ENCODE measurements at places on chromosomes 6 and 20. TPM values are rescaled to one million over a fixed set of nuclear protein-coding genes. Genes with fewer than 3 reads are reported as not detected.

DNA sequence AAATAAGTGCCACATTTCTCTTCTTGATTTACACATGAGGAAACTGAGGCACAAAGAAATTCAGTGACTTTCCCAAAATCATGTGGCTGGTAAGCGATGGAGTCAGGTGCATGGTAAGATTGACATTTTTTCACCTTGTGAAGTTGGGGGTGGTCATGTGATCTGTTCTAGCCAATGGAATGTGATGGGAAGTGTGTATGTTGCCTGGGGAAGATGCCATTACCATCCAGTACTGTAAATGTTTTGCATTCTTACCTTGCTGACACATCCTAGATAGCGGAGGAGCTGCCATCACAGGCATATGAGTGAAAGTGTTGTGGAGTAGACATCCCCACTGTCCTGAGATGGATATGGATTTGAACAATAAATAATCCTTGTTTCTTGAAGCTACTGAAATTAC is 499.6 kb upstream of the SULF2 start:
- H3K27me3 ChIP-seq = no peaks in the 10 kb centered on the region
- H3K4me3 ChIP-seq = no peak overlapping the region
- H3K4me1 ChIP-seq = peaks cover 6% of the 10 kb centered on the region
- H3K36me3 ChIP-seq = no peaks in the 10 kb centered on the region

DNA sequence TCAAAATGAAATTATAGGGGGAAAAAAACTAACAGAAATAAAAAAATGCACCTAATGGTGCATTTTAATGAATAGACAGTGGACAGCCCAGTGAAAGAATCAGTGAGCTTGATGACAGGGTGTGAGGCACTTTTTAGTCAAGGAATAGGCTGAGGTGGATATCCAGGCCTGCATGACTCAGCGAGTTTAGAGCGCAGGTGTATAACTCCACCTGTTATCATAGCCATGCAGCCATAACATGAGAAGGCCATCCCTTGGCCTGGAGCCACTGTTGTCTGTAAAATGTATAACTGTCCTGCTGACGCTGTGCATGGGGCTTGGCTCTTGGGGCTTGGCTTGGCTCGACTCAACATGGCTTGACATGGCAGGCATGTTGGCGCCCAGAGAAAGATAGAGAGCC is 331.5 kb upstream of the NOX3 start:
- no peak overlapping the region for H3K4me3 ChIP-seq
- H3K36me3 ChIP-seq = no peaks in the 10 kb centered on the region
- peaks cover 2% of the 10 kb centered on the region for H3K4me1 ChIP-seq
- H3K27me3 ChIP-seq = no peaks in the 10 kb centered on the region
- no peak overlapping the region for H3K27ac ChIP-seq

The RHAG gene
- 0.31 TPM for total RNA-seq

- peak; percentile 51 for DNase-seq
- peaks cover 31% of the 10 kb centered on the region for H3K4me1 ChIP-seq
- H3K27ac ChIP-seq = no peak overlapping the region
- no peak overlapping the region for H3K4me3 ChIP-seq
- no peaks in the 10 kb centered on the region for H3K36me3 ChIP-seq
Measured at GRCh38 chr6:26269531-26270485, 95.2 kb upstream of the BTN3A2 start.

The HLA-DQA1 gene
- total RNA-seq = 6.0 TPM

The RIPOR2 gene
- 18.5 TPM for total RNA-seq

DNA sequence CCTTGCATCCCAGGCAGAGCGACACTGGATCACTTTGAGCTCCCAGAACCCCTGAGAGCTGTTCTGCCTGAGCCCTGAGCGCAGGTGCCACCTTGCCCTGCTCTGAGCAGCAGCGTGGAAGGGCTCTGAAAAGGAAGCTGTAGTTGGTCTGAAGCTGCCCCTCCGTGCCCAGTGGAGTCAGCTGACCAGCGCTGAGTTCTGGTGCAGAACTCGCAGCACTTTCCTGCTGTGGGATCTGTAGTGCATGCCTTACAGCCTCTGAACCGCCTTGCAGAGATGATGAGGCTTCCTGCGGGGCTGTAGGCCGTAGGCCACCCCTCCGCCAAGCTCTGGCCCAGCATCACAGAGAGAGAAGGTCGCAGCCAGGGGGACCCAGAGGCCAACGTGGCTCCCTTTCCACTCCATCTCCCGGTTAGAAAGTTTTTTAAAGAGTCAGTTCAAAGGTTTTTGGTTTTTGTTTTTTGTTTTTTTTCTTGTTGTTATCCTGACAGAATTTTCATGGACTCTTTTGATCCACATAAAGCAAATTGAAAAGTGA is 158.3 kb upstream of the CST7 start:
- no peak overlapping the region for H3K4me3 ChIP-seq
- H3K4me1 ChIP-seq = no peaks in the 10 kb centered on the region
- no peak for DNase-seq
- H3K27ac ChIP-seq = no peak overlapping the region

The OR2H2 gene
- not detected for total RNA-seq

GRCh38 chr6:119174879-119175817 is 96.7 kb upstream of the FAM184A start:
- H3K36me3 ChIP-seq = no peaks in the 10 kb centered on the region
- H3K4me3 ChIP-seq = no peak overlapping the region
- H3K27ac ChIP-seq = no peak overlapping the region
- H3K4me1 ChIP-seq = no peaks in the 10 kb centered on the region
- H3K27me3 ChIP-seq = no peaks in the 10 kb centered on the region

The SYCP2L gene
- total RNA-seq = 0.49 TPM

DNA sequence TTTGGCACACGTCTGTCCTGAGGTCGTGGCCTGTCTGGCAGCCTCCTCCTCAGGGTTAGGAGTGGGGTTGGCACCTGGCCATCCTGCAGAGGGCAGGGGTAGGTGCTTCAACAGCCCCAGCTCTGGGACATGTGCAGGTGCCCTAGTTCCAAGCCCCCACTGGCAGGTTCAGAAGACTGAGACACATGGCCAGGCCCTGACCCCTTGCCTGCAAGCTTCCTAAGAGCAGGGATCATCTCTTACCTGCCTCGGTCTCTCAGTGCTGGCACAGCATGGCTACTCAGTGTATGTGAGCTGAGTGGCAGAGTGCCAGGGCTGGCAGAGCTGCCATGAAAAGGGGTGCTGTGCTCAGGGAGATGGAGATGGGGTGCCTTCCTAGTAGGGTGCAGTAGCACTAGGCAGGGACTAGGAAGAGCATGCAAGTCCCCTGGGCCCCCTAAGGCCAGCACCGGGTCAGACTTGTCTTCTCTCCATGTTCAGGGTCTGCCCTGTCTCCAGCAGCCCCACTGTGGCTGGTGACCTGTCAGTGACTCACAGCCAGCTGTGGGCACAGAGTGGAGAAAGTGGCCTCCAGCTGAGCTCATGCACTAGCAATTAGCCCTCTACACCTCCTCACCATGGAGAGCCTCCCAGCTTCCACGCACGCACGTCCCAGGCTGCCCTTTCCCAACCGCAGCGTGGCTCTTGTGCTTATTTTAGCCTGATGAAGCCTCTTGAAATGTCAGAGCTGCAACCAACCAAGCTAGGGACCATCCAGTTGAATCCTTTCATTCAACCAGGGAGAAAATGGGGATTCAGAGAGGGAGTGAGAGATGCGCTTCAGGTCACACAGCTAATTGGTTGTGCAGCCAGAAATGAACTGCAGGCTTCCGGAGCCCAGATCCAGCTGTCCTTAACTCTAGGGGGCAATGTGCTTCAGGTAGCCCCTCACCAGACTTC is 116.6 kb downstream of the MRPL14 start:
- H3K4me3 ChIP-seq = no peak overlapping the region
- H3K27ac ChIP-seq = no peak overlapping the region
- no peaks in the 10 kb centered on the region for H3K4me1 ChIP-seq
- H3K27me3 ChIP-seq = no peaks in the 10 kb centered on the region
- no peaks in the 10 kb centered on the region for H3K36me3 ChIP-seq

The CDH4 gene
- 0.43 TPM for total RNA-seq

The SPATA25 gene
- 2.1 TPM for total RNA-seq

The GTSF1L gene
- not detected for total RNA-seq

DNA sequence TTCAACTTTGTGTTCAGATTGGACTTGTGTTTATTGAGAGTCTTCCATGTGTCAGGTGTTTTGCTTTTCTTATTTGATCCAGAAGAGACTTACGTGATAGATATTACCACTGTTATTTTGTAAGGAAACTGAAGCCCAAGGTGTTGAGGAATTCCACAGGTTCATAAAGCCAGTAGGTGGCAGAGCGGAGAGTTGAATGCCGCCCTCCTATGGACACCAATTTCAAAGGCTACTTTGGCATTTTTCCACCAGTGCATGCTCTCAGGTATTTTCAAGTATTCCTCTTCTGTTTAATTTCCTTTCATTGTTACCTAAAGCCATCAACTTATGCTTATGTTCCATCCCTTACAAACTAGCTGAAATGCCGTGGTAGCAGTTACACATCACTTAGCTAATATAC is 14.0 kb upstream of the COL10A1 start:
- H3K4me1 ChIP-seq = no peaks in the 10 kb centered on the region
- H3K27ac ChIP-seq = no peak overlapping the region
- H3K36me3 ChIP-seq = no peaks in the 10 kb centered on the region
- no peaks in the 10 kb centered on the region for H3K27me3 ChIP-seq

DNA sequence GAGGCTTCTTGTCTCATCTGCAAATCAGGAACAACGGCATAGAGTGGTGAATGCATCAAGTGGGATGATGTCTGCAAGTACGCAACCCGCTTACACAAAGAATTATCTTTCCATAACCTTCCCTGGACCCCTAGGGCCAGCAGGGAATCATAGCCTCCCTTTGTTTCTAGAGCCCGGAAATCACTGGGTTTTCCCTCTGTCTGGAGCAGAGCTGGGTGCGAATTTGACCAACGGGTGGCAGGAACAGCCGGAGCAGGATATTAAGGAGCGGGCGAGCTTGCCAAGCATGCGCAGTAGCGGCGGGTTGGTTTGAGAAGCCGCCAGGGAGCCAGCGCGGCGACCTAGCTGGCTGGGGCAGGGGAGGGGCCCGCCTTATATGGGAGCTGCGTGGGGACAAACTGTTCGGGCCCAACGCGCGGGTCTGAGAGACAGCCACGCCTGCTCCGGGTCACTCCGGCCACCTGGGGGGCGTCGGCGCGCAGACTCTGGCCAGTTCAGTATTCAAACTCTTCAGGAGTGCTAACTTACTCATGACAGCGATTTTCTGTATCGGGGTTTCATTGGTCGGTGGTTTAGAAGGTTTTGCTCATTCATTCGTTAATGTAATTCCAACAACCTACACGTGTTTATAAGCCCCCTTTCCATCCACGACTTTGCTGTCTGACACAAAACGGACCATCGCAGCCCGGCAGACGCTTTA is 1.6 kb upstream of the KIF16B start:
- peak; percentile 90 for DNase-seq
- H3K4me1 ChIP-seq = no peaks in the 10 kb centered on the region
- H3K36me3 ChIP-seq = no peaks in the 10 kb centered on the region
- H3K27me3 ChIP-seq = no peaks in the 10 kb centered on the region
- H3K27ac ChIP-seq = peak overlapping the region; percentile 21

The NHSL1 gene
- 46.4 TPM for total RNA-seq

The GNMT gene
- total RNA-seq = 1.0 TPM

GRCh38 chr6:74689601-74690000 is 516.3 kb downstream of the COL12A1 start:
- H3K27me3 ChIP-seq = no peaks in the 10 kb centered on the region
- H3K27ac ChIP-seq = no peak overlapping the region
- DNase-seq = no peak
- no peak overlapping the region for H3K4me3 ChIP-seq
- H3K4me1 ChIP-seq = no peaks in the 10 kb centered on the region

- H3K36me3 ChIP-seq = no peaks in the 10 kb centered on the region
- no peak overlapping the region for H3K27ac ChIP-seq
- H3K27me3 ChIP-seq = no peaks in the 10 kb centered on the region
Measured at GRCh38 chr6:63926258-63926780, 290.7 kb downstream of the PHF3 start.

The FKBP5 gene
- 25.9 TPM for total RNA-seq

GRCh38 chr6:100633096-100633777 is 168.5 kb upstream of the SIM1 start:
- H3K27me3 ChIP-seq = no peaks in the 10 kb centered on the region
- DNase-seq = no peak
- no peak overlapping the region for H3K4me3 ChIP-seq
- H3K36me3 ChIP-seq = peaks cover 16% of the 10 kb centered on the region
- no peak overlapping the region for H3K27ac ChIP-seq

- H3K27ac ChIP-seq = no peak overlapping the region
- no peaks in the 10 kb centered on the region for H3K36me3 ChIP-seq
- H3K4me1 ChIP-seq = peaks cover 51% of the 10 kb centered on the region
- H3K4me3 ChIP-seq = no peak overlapping the region
Measured at GRCh38 chr20:37914367-37914671, 11.4 kb downstream of the VSTM2L start.

DNA sequence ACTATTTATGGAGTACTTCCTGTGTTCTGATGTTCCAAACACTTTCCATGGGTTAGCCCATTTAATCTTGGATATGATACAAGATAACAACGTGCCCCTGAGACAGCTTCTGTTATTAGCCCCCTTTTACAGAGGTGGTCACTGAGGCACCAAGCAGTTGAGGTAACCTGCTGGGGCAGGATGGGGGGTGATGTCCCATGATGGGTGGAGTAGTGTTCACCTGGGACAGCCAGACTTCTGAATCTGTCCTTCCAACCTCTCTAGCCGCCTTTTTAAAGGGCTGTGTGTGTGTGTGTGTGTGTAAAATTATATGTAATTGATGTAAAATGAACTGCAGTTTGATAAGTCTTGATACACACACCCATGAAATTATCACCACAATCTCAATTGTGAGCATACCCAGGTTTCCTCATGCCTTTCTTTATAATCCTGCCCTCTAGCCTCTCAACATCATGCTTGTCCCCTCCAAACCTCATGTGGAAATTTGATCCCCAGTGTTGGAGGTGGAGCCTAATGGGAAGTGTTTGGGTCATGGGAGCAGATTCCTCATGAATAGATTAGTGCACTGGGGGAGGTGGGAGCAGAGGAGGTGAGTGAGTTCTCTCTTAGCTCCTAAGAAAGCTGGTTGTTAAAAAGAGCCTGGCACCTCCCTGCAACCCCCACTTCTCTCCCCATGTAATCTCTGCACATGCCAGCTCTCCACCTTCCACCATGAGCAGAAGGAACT is 39.2 kb downstream of the PLAGL2 start:
- no peak overlapping the region for H3K27ac ChIP-seq
- DNase-seq = peak; percentile 65
- H3K27me3 ChIP-seq = no peaks in the 10 kb centered on the region
- H3K36me3 ChIP-seq = peaks cover 26% of the 10 kb centered on the region
- no peak overlapping the region for H3K4me3 ChIP-seq

GRCh38 chr20:15818651-15819071 is 754.6 kb downstream of the KIF16B start:
- no peak for DNase-seq
- no peak overlapping the region for H3K4me3 ChIP-seq
- no peaks in the 10 kb centered on the region for H3K27me3 ChIP-seq
- no peak overlapping the region for H3K27ac ChIP-seq
- H3K36me3 ChIP-seq = no peaks in the 10 kb centered on the region
- H3K4me1 ChIP-seq = no peaks in the 10 kb centered on the region

DNA sequence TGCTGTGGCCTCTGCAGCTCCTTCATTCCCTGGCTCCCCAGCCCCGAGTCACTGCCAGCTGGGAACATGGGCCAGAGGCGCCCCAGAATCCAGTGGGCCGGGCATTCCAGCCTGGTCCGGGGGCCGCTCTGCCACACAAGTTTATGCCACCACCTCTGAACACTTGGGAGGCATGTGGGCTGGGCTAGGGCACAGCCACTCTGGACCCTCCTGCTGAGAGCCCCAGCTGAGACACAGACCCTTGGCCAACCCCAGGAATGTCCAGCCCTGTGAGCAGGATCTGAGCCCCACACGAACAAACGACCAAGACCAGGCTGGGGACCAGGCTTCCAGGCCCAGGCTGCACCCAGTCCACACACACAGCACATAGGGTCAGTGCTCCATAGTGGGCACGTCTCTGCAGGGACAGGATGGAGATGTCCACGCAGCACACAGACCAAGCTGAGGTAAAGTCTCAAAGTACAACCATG is 33.0 kb downstream of the YTHDF1 start:
- no peaks in the 10 kb centered on the region for H3K36me3 ChIP-seq
- peaks cover 25% of the 10 kb centered on the region for H3K27me3 ChIP-seq
- DNase-seq = no peak
- no peaks in the 10 kb centered on the region for H3K4me1 ChIP-seq

The ANKRD6 gene
- 22.8 TPM for total RNA-seq

All from lung (tissue), 17 donors.